ENCODE measurements at places on chromosomes 5 and 9. TPM values are rescaled to one million over a fixed set of nuclear protein-coding genes. Genes with fewer than 3 reads are reported as not detected.

The C9orf153 gene
- polyA plus RNA-seq, result 0.26 TPM

The MEGF9 gene
- polyA plus RNA-seq, result 39.2 TPM

The SMIM33 gene
- not detected for polyA plus RNA-seq

The CRHBP gene
- 0.30 TPM for polyA plus RNA-seq

The SV2C gene
- polyA plus RNA-seq, result 0.01 TPM

The TAF11L5 gene
- polyA plus RNA-seq, result not detected

The MLLT3 gene
- polyA plus RNA-seq, result 7.1 TPM

The C9orf50 gene
- not detected for polyA plus RNA-seq

DNA sequence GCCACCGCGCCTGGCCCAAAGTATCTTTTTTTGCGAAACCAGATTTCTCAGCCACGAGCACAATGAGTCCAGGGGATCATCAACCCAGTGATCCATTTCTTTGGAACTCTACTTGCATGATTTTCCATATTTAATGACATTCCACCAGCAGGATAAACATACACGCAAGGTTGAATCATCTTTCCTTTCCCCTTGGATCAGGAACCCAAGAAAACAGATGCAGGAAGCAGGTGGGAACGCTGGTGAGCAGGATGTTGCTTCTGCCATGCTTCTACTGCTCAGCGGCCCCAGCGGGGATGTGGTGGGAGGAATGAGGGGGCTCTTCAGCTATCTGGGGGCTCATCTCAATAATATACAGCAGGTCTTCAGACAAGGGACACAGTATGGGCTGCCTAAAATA lies 118.2 kb downstream of the SEC61B start:
- DNase-seq, result no peak

DNA sequence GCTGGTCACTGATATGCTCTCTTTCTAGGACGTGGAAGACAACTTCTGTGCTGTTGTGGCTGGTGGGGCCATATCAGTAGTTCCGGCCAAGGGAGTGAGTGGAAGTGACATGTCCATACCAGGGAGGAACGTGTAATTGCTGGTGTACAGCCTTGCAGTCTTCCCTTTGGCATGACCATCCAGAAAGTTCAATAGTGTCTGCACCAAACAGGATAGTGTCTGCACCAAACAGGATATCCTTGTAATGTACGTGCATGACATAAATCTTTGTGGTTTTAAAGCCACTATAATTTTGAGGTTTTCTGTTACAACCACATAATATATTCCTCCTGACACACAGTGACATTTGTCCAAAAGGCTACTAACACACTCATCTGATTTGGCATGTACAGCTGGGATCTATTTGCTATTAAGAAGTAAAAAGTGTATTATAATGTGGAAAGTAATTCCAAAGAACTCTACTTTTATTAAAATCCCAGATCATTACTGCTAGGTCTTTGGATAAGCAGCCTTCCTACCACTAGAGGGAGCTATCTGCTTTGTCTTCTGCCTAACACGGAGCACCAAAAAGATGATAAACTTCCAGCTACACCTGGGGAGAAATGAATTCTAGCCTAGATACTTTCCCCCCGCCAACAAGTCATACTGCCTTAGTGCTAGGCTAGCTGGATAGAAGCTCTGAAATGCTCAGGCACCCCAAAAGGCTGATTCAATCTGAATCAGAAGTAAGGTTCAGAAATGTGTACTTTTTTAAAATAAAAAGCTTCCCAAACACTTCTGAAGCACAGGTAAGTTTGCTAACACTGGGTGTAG lies 52.7 kb downstream of the RNF145 start:
- DNase-seq, result peak; percentile 78

DNA sequence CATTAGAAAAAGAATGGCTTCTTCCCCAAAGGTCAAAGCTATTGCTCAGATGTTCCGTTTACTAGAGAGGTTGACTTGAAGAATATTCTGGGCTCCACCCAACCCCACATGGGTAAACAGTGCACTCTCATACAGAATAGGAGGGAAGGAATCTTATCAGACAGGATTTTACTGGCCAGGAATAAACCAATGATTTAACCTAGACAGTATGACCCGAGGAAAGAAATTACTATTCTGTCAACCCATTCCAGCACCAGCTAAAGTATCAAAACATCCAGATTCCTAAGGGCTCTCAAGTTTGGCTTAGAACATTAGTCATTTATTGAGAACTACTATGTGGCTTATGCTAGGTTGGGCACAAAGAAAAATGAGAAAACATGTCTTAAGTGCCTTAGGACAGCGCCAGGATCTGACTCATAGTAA lies 493.6 kb upstream of the KLF4 start:
- DNase-seq, result no peak

GRCh38 chr5:179118338-179118737 lies 58.2 kb downstream of the ZNF354C start:
- no peak for DNase-seq

DNA sequence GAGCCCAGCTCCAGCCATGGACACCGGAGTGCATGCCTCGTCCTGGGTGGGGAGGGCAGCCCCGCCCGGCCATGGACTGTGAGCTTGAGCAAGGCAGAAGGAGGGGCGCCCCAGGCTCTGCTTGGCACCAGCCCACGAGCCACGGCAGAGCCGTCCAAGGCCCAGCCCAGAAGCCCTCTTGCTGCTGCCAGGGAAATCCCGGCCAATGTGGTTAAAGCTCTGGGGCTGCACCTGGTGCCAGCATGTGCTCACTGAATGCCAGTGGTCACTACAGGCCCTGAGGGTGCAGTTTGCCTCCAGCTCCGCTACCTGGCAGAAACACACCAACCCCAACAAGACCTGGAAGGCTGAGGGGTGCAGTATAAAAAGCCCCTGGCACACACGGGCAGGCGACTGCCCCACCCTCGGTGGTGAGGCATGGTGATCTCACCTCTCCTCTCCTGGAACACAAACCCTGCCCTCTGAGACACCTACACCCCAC lies 11.8 kb downstream of the BRD3 start:
- peak; percentile 16 for DNase-seq

DNA sequence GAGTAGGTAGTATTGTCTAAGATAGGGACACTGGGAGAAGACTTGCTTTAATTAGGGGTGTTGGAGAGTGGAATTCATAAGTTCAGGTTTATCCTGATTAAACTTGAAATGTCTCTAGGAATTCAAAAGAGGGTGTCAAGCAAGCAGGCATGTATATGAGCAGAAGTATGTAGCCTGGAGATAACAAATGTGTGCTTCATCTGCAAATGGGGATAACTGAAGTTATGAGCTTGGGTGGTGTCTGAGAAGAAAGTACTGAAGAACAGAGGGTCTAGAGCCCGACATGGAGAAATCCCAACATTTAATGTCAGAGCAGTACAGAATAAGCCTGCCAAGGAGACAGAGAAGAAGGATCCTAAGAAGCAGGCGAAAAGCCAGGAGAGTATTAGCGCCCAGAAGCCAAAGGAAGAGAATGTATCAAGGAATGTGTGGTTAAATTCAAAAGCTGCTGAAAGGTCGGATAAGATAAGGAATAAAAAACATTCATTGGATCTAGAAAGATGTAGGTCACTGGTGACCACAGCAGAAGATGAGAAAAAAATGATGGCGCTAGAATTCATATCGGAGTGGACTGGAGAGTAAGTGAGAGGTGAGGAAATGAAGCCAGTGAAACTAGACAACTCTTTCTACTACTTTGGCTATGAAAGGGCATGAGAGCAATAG lies 401.5 kb upstream of the PIK3R1 start:
- peak; percentile 20 for DNase-seq

DNA sequence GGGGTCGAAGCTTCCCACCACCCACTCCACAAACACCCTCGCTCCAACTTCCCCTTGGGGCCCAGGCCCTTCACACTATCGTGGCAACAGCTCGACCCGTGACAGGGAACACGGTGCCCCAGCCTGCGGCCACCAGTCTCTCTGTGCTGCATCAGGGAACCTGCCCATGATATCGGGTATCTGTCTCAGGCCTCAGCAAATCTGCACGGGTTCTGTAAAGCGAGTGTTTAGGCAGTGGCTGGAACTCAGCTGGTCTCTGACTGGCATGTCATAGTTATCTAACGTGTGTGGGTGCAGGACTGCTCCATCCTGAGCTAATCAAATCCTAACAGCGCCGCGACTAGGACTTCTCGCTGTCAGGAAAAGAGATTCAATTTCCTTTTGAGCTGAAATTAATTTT lies 42.9 kb downstream of the DBH start:
- DNase-seq, result no peak

DNA sequence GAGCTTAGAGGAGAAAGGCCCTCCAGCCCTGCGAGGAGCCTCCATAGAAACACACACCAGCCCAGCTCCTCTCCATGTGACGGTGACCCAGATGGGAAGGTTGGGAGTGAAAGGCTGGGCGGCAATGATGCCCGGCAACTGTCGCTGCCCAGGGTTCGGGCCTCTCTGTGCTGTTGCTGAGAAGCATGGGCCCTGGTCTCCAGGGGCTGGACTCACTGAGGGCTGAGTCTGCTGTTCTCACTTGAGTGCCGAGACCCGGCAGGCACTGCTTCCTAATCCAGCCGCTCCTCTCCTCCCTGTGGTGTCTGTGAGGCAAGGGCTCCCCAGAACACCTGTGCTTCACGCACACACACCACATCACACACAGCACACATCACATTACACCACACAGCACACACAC lies 493.6 kb downstream of the GADD45G start:
- no peak for DNase-seq

DNA sequence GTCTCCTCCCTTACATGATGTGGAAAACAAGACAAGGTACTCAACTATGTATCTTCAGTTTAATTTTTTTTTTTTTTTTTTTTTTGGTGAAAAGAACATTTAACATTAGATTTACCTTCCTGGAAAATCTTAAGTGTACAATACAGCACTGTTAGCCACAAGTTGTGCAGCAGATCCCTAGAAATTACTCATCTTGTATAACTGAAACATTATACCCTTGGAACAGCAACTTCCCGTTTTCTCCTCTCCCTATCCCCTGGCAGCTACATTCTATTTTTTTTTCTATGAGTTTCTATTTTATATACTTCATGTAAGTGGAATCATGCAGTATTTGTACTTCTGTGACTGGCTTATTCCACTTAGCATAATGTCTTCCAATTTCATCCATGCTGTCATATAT lies 421.9 kb upstream of the FTMT start:
- no peak for DNase-seq

GRCh38 chr5:150497989-150498317 lies 10.0 kb upstream of the NDST1 start:
- no peak for DNase-seq

- no peak for DNase-seq
Observed at GRCh38 chr5:74477761-74478160, 162.8 kb downstream of the ENC1 start.

DNA sequence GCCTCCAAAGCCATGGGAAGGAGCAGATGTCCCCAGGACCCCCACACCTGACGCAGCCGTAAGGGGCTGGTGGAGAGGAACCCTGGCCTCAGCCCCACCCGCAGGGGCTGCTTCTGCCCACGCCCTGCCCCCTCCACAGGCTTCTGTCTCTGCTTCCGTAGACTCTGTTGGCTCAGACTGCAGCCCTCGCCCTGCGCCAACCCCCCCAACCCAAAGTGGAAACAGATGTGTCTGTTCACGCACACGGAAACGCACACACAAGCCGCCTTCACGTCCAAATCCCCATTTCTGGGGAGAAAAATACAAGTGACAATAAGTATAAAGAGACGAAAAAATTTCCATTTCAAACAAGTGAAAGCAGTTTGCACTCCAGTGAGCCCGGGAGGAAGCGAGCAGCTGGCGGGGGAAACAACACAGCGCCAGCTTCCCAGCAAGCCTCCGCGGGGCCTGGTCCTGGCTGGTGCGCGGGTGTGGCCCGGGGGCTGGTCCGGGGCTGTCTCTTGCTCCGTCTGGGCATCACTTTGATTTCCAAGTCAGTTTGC lies 32.6 kb upstream of the RXRA start:
- DNase-seq, result peak; percentile 43

GRCh38 chr9:104080983-104081382 lies 13.1 kb upstream of the SMC2 start:
- no peak for DNase-seq

DNA sequence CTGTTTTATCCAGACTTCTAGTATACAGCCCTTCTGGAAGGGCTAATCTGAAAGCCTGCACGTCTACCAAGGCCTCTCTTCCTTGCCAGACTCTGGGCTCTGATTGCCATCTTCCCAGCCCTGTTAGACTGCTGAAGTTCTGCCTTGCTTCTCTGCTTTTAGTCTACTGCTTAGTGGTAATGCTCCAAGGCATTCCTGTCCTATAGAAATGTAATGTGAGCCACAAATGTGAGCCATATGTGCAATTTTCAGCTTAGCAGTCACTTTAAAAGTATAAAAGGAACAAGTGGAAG lies 32.1 kb downstream of the WNK2 start:
- DNase-seq, result no peak

- DNase-seq, result no peak
Observed at GRCh38 chr5:109739741-109740728, 50.3 kb downstream of the MAN2A1 start.

DNA sequence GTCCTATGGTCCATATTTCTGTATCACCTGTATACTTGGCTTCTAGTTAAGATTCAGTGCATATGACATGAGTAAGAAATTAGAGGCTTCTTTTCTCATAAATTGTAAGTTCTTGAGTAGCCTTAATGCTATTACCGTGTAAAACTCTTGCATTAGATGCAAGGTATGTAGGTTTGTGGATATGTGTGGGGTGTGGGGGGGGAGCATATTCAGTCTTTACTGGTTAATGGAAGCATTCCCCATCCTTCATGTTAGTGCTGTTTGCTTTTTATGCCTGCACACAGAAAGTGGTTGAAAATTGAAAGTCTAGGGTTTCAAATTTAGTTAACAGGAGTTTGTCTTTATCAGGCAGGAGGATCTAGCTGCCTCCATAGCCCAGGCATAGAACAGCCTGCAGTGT lies 16.1 kb downstream of the RAI14 start:
- DNase-seq, result no peak

- no peak for DNase-seq
Observed at GRCh38 chr5:55538661-55539060, 3.9 kb upstream of the PLPP1 start.

- DNase-seq, result no peak
Observed at GRCh38 chr5:142017832-142018427, 5.1 kb upstream of the GNPDA1 start.

DNA sequence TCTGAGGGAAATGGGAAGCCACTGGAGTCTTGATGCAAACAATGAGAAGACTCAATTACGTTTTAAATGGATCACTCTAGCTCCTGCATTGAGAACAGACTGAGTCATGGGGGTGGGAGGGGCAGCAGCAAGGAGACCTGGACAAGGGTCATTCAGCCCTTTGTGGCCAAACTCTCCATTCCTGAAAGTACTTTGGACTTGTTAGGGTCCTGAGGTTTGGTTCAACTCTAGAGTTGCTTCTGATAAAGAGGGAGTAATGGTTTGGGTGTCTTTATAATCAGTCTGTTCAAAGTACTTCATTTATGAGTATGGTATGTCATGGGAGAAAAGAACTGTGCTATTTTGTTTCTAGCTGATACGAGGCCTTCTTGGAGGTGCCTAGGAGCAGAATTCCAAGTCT lies 67.7 kb upstream of the SMIM32 start:
- no peak for DNase-seq

Data from lung (tissue), 17 donors.